ENCODE measurements at places on chromosomes 5 and 9.

GRCh38 chr9:134655586-134656333 lies 14.2 kb downstream of the COL5A1 start:
- no peak for DNase-seq

DNA sequence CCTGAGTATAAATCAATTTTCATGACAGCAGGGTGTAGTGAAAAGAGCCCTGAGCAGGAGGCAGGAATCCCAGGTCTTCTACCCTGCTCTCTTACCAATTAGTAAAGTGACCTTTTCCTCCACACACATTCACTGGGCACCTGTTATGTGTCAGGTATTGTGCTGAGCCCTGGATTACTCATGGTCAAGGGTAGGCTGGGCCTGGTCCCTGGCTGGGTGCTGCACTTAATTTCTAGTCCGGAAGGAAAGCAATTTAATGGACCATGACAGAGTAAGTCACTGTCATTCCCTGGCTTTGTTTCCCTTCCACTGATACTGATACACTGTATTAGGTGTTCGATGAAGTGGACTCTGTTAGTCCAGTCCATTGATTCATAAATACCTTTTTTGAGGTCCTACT lies 29.1 kb upstream of the BRINP1 start:
- no peak for DNase-seq

- DNase-seq: no peak
Observed at GRCh38 chr9:113566016-113566711, 102.6 kb downstream of the RGS3 start.

DNA sequence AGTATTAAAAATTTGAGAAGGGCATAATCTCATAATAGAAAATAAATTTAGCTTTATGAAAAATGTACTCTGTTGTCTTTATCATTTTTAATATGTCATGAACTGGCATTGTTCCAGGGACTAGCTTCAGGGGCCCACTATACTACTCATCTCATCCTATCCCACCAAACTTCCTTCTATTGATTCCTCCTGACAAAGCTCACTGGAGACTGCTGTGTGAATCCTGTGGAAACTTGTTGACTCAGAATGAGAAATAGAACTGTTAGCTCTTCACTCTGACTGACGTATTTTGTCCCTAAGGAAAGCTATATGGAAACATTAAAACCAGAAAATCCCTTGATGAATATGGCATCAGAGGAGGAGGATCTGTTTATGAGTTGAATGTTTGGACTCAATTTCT lies 29.8 kb upstream of the BNIP1 start:
- no peak for DNase-seq

- no peak for DNase-seq
Observed at GRCh38 chr9:132782037-132782436, 96.0 kb downstream of the AK8 start.

- DNase-seq: no peak
Observed at GRCh38 chr5:178588769-178589168, 1.4 kb downstream of the COL23A1 start.

DNA sequence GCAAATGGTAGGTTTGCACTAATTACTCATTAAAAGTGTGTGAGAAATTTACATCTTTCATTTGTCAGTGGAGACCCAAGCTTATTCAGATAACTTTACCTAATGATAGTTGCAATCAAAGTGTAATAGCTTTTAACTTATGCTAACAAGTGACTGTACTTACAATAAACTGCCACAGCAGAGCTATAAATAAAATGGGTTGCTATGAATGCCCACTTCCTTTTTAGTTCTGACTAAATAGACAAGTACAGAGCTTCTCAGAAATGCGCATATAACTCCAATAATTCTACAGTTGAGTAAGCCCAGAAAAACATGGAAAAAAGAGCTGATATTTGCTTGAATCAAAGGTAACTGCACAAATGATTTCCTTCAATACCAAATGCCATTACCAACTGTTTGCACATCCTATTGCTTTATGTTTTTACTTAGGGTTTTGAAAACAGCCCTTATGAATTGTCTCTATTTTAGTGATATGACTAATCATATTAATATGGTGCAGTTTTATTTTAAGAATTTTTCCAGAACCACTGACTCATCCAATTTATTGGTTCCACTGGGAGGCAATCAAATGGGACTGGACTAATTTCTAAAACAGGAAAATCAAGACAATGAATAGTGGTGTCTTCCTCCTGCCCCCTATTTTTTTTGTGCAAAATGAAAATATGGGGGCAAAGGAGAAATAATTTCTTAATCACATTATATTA lies 84.1 kb downstream of the PPP2R2B start:
- no peak for DNase-seq

DNA sequence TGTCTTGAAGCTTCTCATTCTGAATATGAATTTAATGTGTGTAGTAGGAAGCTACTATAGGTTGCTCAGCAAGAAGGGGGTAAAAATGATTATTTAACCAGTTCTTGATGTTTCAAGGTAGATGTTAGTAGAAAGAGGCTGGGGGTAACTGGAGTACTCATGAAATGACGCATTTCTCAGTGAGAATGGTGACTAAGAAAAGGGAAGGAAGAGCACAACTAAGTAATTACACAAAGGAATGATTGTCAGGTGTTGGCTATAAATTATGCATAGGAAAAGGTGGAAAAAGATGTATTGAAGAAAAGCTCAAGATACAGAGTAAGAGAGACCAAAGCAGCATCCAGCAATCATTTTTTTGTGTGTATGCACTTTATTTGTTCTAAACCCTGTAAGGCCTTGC lies 1.4 kb upstream of the PSIP1 start:
- DNase-seq: no peak

- no peak for DNase-seq
Observed at GRCh38 chr9:112540800-112541199, 54.2 kb downstream of the KIAA1958 start.

GRCh38 chr5:112390327-112390726 lies 28.8 kb downstream of the EPB41L4A start:
- no peak for DNase-seq

DNA sequence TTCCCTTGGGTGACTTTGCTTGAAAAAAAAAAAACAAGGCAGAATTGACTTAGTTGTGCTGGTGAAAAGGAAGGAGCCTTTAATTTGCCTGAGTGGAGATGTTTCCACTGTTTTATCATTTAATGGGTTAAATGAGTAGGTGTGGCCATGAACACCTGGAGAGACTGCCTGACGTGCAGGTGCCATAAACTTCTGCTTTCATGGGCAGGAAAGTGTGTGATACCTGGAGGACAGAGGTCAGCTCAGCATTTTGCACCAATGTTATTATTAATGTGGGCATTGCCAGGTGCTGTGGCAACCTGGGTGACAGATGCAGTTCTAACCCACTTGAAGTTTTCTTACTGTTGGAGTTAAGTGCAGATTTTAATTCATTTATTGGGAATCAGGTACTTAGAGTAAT lies 145.4 kb downstream of the CD180 start:
- DNase-seq: no peak

GRCh38 chr9:80049096-80049782 lies 477.5 kb downstream of the TLE4 start:
- no peak for DNase-seq

DNA sequence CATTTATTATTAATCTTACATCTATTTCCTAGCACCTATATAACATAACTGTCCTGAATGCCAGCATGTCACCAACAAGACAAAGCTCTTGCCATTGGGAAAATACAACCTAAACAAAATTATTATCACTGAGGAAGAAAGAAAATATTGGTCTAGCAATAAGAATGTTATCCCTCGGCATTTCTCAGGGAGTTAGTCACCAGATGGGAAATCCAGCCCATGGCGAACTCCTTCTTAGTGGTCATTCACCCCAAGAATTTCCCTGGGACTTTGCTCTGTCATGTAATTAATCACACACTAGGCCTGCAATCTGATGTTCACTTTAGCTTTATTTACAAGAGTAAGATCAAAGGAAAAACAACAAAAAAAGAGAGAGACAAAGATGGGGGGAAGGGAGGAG lies 56.1 kb upstream of the TAS2R1 start:
- DNase-seq: no peak

- no peak for DNase-seq
Observed at GRCh38 chr5:131627207-131627865, 7.7 kb downstream of the RAPGEF6 start.

GRCh38 chr5:15704397-15704947 lies 204.5 kb downstream of the FBXL7 start:
- no peak for DNase-seq

DNA sequence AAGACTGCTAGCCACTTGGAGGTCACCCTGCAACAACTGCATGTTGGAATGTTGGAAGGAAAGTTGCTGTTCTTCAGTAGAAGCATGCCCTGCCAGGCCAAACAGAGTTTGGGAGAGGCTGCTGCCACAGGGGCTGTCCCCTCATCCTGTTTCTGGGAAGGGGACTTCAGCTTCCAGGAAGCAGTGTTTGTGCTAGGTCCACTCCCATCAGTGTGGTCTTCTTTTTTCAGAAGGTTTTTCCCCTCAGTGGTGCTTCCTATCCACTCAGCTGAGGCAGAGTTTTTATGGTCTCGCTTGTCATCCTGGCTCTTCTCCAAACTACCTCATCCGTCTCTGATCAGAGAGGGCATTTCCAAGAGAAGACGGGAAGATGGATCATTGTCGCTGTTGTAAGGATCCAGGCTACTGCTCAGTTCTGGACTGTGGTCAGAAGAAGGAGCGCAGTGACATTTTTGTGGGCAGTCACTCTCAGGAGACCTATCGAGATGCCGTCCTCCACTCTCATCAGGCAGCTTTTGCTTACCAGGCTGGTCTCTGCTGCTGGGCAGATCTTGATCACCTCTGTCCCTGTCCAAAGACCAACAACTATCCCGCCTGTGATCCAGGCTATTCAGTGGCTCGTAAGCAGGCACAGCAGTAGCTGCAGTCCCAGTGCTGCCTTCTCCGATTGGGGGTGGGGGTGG lies 97.8 kb upstream of the C5orf63 start:
- DNase-seq: no peak

DNA sequence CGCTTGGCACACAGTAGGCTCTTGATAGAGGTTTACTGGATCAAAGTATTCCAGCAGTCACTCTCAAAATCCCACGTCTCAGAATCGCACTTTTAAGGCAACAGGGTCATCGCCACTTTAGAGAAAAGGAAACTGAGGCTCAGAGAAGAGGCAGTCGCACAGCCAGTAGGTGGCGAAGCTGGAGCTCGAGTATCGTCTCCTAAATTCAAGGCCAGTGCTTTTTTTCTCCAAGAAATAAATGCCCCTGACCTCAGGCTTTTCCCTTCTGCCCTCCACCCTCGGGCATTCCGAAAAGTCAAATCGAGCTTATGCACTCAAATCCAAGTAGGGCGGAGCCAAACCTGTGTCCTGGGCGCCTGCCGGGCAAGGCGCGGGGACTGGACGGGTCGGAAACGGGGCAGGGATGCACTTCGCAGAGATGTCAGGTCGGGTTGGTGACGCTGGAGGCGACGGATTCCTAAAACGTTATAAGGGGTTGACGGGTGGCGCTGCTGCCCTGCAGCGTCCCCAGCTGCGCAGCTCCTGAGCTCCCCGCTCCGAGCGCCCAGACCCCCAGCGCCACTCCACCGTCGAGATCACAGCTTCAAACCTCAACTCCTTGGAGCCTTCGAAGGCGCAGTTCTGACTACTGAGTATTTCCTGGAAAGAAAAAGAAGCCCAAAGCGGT lies 4.7 kb upstream of the FOXB2 start:
- no peak for DNase-seq

DNA sequence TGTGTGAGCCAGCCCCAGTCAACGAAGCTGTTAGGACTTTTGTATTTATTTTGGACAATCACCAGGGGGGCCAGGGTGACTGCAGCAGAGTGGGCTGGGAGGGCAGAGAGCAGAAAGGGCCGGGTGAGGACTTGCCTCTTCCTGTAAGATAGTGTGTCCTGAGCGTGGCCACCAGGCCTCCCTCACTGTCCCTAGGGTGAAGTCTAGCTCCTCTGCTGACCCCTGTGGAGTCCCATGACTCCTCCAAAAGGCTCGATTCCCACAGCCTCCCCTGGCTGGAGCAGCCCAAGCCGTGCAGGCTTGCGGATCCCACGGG lies 147.8 kb downstream of the RXRA start:
- DNase-seq: no peak

DNA sequence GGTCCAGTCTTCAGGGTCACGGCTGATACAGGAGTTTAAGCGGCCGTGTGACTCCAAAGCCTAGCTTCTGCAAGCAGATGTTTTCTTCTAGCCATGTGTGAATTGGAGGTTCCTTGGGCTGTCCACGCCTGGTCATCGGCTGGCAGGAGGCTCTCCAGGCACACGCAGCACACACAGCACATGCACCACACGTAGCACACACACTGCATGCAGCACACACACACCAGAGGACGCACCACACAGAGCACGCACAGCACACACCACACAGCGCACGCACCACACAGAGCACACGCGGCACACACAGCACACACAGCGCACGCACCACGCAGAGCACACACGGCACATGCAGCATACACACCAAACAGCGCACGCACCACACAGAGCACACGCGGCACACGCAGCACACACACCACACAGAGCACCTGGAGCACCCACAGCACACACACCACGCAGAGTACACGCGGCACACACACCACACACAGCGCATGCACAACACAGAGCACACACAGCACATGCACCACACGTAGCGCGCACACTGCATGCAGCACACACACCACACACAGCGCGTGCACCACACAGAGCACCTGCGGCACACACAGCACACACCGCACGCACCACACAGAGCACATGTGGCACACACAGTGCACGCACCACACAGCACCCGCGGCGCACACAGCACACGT lies 234.3 kb downstream of the FANCC start:
- no peak for DNase-seq

DNA sequence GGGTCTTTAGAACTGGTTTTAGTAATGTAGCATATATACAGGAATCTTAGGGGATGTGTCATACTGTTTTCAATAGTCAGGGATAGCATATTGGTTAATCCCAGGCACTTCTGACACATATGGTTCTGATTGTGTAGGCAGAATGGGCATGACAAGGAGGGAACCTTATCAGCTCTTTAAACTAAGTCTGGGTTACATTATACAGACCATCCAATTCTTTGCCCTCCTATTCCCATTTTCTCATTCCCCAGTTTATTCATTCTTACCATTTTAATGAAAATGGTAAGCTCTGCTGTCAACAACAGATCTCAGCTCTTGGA lies 85.1 kb downstream of the NDUFAF2 start:
- DNase-seq: no peak

- no peak for DNase-seq
Observed at GRCh38 chr9:108837530-108837929, 18.3 kb downstream of the ACTL7B start.

DNA sequence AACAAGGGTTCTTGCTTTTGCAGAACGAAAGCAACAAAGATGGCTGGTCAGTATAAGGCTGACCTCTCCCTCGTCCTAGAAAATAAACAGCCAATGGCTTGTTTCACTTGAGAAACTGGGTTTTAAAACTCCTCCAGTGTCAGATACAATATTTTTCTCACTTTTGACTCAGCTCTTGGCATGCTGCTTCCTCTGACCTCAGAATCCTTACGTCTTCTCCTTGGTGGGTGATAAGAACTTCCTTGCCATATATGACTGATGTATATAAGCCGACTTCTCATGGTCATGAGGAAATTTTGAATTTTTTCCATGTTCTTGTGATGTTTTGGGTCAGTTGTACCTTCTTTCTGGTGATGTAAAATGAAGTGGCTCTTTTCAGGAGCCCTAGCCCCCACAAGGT lies 3.8 kb downstream of the ZNF618 start:
- DNase-seq: no peak

GRCh38 chr5:1817261-1818043 lies 16.2 kb downstream of the NDUFS6 start:
- DNase-seq: no peak

- DNase-seq: no peak
Observed at GRCh38 chr9:120677965-120678364, 36.3 kb downstream of the MEGF9 start.
